ENCODE measurements at places on chromosomes 4 and X. TPM values are rescaled to one million over a fixed set of nuclear protein-coding genes. Genes with fewer than 3 reads are reported as not detected.

Gene APBB2
- 7.3 TPM for total RNA-seq

Gene SNCA
- total RNA-seq = 0.25 TPM

Gene REPS2
- total RNA-seq = 1.5 TPM

Gene DLG3
- 6.4 TPM for total RNA-seq

Gene GAGE12H
- total RNA-seq = not detected

Gene PTPN13
- 4.3 TPM for total RNA-seq

Gene PTCHD1
- not detected for total RNA-seq

Measured in A549 treated with Hydrocortisone at 1 μM for 4 hours (cell line).